Posterior vena cava (tissue), 2 donors: ENCODE measurements at places on chromosomes 13 and 19. TPM values are rescaled to one million over a fixed set of nuclear protein-coding genes. Genes with fewer than 3 reads are reported as not detected.

DNA sequence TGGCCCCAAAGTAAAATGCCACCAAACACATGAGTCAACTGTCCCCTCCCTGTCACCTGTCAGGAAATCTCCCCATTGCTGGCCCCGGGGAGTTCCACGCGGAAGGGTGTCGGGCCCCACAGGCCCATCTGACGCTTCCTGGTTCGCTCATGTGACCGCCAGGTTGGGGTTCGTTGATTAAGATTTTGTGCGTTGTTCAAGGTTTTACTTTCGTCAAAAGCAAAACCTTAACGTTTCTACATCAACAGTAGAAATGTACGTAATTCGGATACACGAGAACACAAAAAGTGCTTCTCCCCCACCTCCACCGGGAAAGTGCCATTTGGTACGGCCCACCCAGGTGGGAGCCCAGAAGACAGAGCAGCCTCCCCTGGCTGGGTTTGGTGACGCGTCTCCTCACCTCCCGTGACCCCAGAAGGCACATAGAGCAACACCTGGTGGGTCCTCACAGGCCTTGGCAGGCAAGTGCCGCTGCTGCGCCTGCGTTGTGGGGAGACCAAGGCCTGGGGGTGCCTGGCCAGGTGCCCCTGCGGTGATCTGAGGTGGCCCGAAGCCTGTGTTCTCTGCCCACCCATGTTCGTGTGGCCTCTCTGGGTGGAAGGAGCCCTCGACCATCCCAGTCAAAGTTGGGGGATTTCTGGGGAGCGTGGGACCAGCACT, 161.6 kb downstream of the KDM4B start:
- DNase-seq, result no peak

PTPRH gene
- 0.81 TPM for total RNA-seq

DNA sequence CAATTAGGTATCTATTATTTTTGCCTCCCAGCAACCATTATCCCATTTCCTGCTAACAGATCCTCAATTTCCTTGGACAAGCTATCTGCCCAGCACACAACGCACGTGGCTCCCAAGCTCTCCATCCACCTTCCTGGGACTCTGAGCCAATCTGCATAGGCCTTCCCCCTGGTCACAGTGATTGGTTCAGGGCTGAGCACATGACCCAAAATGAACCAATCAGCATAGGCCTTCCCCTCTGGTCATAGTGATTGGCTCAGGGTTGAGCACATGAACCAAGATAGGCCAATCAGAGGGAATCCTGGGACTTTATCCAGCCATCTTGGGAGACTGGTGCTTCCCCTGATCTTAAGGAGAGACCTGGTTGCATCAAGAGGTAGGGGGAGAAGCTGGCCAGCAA, 5.8 kb downstream of the CPAMD8 start:
- DNase-seq, result no peak

GRCh38 chr19:50803633-50804419, 13.6 kb downstream of the ACP4 start:
- no peak for DNase-seq

DNA sequence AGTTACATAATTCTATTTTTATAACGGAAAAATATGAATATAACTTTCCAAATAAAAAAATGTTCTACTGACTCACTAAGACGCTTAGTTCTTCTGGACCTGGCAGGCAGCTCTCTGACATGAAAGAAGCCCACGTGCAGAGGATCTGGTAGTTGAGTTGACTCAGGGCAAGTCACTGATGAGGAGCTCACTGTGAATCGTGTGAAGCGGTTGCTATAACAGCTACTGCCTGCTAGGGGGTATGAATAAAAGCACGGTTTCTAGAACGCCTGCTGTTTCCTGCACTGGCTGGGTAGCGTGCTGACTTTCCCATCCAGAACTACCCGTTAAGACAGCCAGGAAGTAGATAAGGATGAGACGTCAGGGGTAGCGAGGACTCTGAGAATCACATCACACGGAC, 54.7 kb upstream of the WASF3 start:
- no peak for DNase-seq

ZNF844 gene
- 7.8 TPM for total RNA-seq

DNA sequence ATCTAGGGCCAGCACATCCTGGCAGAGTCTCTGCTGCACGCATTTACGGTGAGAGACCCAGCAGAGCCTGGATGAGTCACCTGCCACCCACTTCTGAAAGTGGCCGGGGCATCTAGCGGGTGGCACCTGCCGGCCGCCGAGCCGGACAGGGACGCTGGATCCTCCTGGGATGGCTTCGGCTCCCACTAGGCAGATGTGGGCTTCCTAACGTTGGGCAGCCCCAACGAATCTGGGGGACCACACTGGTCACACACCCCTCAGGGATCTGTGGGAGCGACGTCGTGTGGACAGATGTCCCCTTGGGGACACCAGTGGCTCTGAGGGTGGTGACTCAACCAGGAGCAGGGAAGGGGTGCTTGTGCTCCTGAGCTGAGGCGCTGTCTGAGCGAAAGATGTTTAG, 32.2 kb downstream of the TMEM255B start:
- DNase-seq, result peak; percentile 57

GRCh38 chr13:113143466-113144254, 14.8 kb upstream of the PROZ start:
- DNase-seq, result no peak

IRGC gene
- total RNA-seq, result not detected

SMIM44 gene
- not detected for total RNA-seq
